ENCODE measurements at places on chromosomes 3 and 15. TPM values are rescaled to one million over a fixed set of nuclear protein-coding genes. Genes with fewer than 3 reads are reported as not detected.

The NPTN gene
- total RNA-seq, result 39.0 TPM

The SLC27A2 gene
- total RNA-seq, result 0.22 TPM

The FAM43A gene
- total RNA-seq, result 27.2 TPM

- peaks cover 2% of the 10 kb centered on the region for H3K4me1 ChIP-seq
- H3K36me3 ChIP-seq, result peaks cover 46% of the 10 kb centered on the region
- H3K4me3 ChIP-seq, result no peak overlapping the region
Observed at GRCh38 chr3:179416681-179417080, 34.6 kb downstream of the GNB4 start.

- no peaks in the 10 kb centered on the region for H3K27me3 ChIP-seq
- H3K27ac ChIP-seq, result no peak overlapping the region
- DNase-seq, result no peak
- H3K36me3 ChIP-seq, result peaks cover 3% of the 10 kb centered on the region
Observed at GRCh38 chr3:115092220-115092791, 54.8 kb downstream of the ZBTB20 start.

DNA sequence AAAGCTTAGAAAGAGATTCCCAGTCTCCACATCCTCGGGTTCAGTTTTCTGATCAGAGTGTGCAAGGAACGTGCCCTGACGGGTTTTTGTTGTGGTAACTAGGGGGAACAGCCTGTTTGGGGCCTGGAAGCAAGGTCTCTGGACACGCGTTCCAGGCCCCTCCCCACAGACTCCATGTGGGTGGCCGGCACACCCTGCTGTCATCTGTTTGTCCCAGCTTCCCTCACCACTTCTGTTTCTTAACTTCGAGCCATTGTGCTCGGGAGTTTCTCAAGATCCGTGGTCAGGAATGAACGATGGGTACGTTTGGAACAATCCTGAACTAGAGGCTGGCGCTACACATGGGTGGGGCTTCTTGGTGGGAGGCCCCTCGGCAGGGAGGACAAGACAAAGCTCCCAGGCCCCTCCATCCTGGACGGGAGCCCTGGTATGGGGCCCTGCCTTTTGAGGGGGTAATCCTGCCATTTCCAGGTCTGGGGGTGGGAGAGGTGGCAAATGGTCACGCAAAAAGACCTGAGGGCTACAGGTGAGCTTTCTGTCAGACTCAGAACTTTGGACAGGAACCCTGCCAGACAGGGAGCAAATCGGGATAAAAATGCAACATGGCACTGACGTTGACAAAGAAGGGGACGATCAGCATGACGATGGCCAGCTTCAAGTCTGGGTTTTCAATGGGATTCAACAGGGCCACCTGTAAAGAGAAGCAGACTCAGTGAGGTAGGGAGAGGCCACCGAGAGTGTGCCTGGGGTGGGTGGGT lies 8.5 kb upstream of the MUSTN1 start:
- H3K36me3 ChIP-seq, result peaks cover 57% of the 10 kb centered on the region
- no peaks in the 10 kb centered on the region for H3K4me1 ChIP-seq
- H3K27me3 ChIP-seq, result no peaks in the 10 kb centered on the region
- no peak overlapping the region for H3K4me3 ChIP-seq
- no peak overlapping the region for H3K27ac ChIP-seq

DNA sequence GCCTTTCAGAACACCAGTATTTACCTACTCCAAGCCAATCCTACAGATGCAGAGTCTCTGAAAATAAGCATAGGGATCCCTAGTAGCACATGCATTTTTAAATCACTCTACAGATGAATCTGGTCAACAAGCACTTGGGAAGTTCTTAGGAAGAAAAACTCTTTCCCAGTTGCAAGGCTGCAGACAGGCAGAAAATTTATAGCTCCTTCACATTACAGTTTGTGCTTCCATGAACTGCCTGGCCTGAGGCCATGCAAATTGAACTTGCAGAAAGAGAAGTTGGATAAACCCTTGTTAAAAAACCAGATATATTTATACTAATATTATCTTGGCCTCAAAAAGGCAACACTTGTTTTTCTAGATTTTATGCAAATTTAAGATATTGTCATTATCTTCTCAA lies 256.9 kb downstream of the EPHA3 start:
- H3K4me3 ChIP-seq, result no peak overlapping the region
- no peak overlapping the region for H3K27ac ChIP-seq
- no peaks in the 10 kb centered on the region for H3K27me3 ChIP-seq
- no peaks in the 10 kb centered on the region for H3K4me1 ChIP-seq
- no peaks in the 10 kb centered on the region for H3K36me3 ChIP-seq

DNA sequence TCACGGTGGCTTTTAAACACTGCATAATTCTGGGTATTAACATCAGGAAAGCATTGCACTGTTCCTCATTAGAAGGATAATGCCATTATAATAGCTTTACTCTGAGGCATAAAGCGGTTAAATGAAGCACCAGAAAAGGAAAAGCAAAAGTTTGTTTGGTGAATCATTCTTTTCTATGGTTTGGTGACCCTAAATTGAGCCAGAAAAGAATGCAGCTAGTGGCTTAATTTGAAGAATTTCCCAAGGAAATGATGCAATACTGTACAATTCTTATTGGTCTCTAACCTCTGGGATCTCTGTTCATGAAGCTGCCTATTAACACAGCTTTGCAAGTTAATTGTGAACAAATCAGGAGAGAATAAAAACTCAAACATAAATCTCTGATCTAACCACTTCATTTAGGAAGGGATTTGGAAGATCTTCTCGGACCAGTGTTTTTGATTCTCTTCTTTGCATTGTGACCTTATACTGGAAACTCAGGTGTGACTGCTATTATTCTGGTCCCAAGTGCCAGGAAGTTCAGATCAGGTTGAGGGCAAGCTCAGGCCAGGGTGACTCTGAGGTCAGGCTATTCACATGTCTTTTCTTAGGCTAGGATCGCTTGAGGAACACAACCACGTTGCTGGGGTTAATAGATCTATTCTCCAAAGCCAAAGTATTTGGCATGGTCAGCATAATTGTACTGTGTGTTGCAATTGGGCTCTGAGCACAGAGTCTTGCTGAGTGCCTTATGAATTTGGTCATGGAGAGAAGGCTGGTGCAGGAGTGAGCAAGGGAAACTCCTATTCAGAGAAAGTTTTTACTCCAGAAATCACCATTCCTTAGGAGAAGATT lies 11.3 kb upstream of the DLG1 start:
- H3K27ac ChIP-seq, result peak overlapping the region; percentile 32
- H3K36me3 ChIP-seq, result no peaks in the 10 kb centered on the region
- no peak overlapping the region for H3K4me3 ChIP-seq
- DNase-seq, result no peak

- no peaks in the 10 kb centered on the region for H3K27me3 ChIP-seq
- peaks cover 17% of the 10 kb centered on the region for H3K4me1 ChIP-seq
- peaks cover 15% of the 10 kb centered on the region for H3K36me3 ChIP-seq
Observed at GRCh38 chr3:52771334-52771681, 568 bp upstream of the NEK4 start.

DNA sequence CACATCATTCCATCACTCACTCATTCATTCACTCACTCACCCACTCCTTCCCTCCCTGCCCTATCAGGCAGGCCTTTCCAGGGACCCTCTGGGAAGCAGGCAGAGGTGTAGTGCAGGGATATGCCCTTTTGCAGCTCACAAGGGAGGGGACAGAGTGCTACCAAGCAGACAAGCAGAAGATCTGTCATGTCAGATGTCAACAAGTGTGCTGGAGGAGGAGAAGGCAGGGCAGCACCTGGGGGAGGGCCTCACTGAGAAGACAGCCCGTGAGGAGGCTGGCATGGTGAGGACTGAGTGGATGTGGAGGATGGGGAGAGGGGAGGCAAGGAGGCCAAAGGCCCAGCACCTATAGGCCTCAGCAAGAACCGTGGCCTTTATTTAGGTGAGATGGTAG lies 15.3 kb downstream of the ABTB1 start:
- H3K4me3 ChIP-seq, result no peak overlapping the region
- no peak for DNase-seq
- H3K27me3 ChIP-seq, result no peaks in the 10 kb centered on the region
- H3K36me3 ChIP-seq, result no peaks in the 10 kb centered on the region
- H3K4me1 ChIP-seq, result peaks cover 28% of the 10 kb centered on the region

DNA sequence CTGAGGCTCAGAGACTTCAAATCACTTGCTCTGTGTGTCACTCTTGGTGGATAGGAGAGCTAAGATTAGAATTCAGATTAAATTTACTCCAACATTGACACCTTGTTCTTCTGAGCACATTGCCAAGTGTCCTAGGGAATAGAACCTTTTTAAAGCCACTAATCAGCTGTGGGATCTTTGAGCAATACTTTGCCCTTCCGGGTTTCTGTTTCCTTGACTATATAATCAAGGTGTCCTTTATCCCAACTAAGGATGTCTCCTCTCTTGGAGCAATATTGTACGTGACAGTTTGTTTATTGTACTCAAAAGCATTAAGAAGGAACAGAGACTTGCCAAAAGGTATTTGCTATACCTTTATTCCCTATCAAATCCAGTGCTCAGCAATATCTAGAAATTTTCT lies 170.9 kb upstream of the CADPS start:
- no peak overlapping the region for H3K27ac ChIP-seq
- H3K36me3 ChIP-seq, result no peaks in the 10 kb centered on the region
- H3K27me3 ChIP-seq, result no peaks in the 10 kb centered on the region
- no peak for DNase-seq

DNA sequence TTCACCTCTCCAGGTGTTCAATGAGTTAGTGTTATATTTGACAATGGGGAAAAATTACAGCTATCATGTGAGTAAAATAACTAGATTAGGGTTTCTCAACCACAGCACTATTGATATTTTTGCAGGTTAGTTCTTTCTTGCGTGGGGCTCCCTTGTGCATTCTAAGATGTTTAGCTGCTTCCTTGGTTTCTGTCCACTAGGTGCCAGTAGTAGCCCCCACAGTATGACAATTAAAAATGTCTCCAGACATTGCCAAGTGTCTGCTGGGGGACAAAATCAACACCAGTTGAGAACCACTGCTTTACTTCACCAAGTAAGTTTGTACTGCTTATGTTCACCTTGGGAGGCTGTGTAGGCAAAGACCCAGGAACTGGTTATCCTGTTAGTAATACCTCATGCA lies 618.7 kb downstream of the EDEM1 start:
- DNase-seq, result no peak
- no peaks in the 10 kb centered on the region for H3K27me3 ChIP-seq
- H3K4me1 ChIP-seq, result no peaks in the 10 kb centered on the region

DNA sequence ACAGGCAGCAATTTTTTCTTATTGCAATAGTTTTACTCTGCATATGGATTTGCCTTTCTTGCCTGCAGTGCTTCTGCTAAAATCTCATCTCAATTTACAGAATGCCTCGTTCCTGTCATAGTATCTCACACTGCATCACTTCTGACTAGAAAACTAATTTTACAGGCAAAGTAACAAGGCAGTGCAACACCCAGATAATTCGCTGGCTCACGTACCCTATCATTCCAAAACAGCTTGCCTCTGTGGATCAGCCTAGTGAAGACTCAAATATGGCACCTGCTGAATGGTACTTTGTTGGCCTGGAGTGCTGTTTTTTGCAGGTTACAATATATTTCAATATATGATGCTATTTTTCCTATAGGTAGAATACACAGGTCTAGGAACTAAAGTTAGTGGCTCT lies 5.3 kb downstream of the EIF5A2 start:
- H3K27me3 ChIP-seq, result no peaks in the 10 kb centered on the region
- H3K27ac ChIP-seq, result no peak overlapping the region
- DNase-seq, result no peak
- peaks cover 2% of the 10 kb centered on the region for H3K36me3 ChIP-seq
- H3K4me1 ChIP-seq, result peaks cover 9% of the 10 kb centered on the region

GRCh38 chr3:30245858-30246622 lies 360.4 kb upstream of the TGFBR2 start:
- H3K27ac ChIP-seq, result no peak overlapping the region
- no peak for DNase-seq
- no peaks in the 10 kb centered on the region for H3K36me3 ChIP-seq
- no peak overlapping the region for H3K4me3 ChIP-seq
- H3K27me3 ChIP-seq, result peaks cover 2% of the 10 kb centered on the region
- H3K4me1 ChIP-seq, result no peaks in the 10 kb centered on the region
